Tongue (tissue), 3 donors: ENCODE measurements at places on chromosomes 1 and 21.
A peak's percentile ranks its signal among the peaks of the same experiment; 100 is the strongest.

DNA sequence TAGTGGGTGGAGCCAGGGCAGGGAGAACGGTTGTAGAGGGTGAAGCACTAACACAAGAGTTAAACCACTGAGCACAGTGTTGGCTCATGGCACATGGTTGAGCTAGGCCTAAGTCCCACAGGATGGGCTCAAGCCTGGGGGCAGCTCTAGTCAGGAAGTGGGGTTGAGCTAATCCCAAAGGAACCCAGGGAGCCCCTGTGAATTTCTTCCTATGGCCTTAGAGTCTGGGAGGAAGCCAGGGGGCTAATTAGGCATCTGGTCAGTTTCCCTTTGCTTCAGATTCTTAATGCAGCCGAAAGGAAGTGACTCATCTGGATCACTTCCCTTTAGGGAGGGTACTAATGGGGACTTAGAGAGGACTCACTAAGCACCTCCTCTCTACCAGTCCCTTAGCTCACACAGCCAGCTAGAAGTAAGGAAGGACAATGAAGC, 10.1 kb downstream of the CFAP45 start:
- peak; percentile 59 for DNase-seq

GRCh38 chr1:18951416-18951815, 5.1 kb downstream of the IFFO2 start:
- no peak for DNase-seq

DNA sequence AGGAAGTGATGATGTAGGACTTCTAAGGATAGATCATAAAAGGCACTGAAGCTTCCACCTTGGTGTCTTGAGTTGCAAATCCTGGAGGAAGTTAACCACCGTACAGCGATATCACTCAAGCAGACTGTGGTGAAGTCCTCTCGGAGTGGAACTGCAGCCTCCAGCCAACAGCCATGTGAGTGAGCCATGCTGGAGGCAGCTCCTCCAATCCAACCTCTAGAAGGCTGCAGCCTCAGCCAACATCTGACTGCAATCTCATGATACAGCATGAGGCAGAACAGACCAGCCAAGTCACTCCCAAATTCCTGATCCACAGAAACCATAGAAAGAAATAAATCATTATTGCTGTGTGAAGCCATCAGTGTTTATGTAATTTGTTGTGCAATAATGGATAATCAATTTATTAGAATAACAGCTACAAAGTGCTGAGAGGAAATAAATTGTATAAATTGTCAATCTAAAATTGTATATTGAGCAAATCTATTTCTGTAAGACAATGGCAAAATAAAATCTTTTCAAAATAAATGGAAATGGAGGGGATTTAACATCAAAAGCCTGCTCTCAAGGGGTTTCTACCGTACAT, 65.0 kb downstream of the PRSS38 start:
- no peak for DNase-seq

DNA sequence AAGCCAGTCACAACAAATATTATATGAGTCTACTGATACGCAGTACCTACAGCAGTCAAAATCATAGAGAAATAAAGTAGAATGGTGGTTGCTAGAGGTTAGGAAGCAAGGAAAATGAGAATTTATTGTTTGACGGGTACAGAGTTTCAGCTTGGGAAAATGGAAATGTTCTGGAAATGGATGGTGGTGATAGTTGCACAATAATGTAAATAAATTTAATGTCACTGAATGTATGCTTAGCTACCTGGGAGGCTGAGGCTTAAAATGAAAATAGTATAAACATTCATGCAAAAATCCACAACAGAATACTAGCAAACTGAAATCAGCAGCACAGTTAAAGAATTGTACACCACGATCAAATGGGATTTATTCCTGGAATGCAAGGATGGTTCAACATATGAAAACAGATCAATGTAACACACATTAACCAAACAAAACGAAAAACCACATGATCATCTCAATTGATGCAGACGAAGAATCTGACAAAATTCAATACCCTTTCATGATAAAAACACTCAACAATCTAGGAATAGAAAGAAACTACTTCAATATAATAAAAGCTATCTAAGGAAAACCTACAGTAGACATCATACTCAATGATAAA, 10.7 kb downstream of the TUT4 start:
- no peak for DNase-seq

DNA sequence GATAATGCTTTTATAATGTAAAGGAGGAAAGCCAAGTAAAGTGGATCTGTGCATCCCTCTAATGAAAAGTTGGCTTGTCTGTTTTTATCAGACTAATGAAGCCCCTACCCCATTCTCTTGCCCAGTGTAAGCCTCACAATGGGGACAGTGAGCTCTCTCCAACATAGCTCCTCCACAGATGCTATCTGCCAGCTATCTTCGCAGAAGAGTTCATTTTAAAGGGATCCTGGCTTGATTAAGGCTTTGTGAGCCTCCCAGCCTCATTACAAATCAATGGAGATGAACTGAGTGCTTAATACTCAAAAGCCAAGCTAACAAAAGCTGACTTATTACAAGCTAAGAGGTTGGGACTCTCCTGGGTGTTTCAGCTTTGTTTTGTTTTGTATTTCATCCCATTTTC, 514.7 kb downstream of the NUF2 start:
- DNase-seq, result no peak

DNA sequence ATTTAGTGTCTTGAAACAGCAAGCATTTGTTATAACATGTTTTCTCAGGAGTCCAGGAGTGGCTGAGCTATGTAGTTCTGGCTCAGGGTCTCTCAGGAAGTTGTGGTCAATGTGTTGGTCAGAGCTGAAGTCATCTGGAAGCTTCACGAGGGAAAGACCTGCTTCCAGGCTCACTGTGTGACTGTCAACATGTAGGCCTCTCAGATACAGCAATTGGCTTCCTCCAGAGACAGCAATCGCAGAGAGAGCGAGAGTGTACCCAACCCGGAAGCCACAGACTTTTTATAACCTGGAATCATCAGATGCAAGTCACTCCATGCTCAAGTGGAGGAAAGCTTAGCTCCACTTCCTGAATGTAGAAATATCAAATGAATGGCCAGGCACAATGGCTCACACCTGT, 40.9 kb downstream of the TNFRSF9 start:
- no peak for DNase-seq

GRCh38 chr1:97553971-97554370, 366.9 kb downstream of the DPYD start:
- no peak for DNase-seq

- no peak for DNase-seq
Observed at GRCh38 chr21:46156678-46157077, 1.3 kb upstream of the FTCD start.

- no peak for DNase-seq
Observed at GRCh38 chr1:162973381-162973795, 95.8 kb upstream of the RGS4 start.

DNA sequence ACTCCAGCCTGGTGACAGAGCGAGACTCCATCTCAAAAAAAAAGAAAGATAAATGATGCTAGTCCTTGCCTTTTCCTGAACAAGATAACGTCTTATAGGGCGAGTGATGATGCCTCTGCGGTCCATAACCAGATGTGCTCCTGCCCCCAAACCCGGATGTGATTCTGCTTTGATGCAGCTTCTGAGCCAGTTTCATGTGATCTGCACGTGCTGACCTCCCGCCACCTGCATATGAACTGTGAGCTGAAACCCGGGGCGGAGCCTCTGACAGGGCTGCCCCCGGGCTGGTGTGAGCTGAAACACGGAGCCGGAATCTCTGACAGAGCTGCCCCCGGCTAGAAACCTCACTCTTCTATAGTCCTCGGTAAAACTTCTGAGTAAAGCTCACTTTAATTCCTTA, 1.3 kb downstream of the KRTAP12-4 start:
- no peak for DNase-seq

- no peak for DNase-seq
Observed at GRCh38 chr1:50529510-50529909, 106.3 kb upstream of the DMRTA2 start.

GRCh38 chr1:30274976-30275621, 448.3 kb downstream of the MATN1 start:
- no peak for DNase-seq
